ENCODE measurements at places on chromosomes 4 and X.

- DNase-seq, result peak; percentile 35
These were observed 88.3 kb downstream of the ZAR1 start for GRCh38 chr4:48578132-48578968.

GRCh38 chr4:78768452-78769180 is 7.5 kb upstream of the BMP2K start:
- DNase-seq, result no peak

GRCh38 chrX:3548765-3549391 is 164.6 kb downstream of the PRKX start:
- no peak for DNase-seq

GRCh38 chr4:7569810-7570783 is 135.4 kb upstream of the PSAPL1 start:
- DNase-seq, result no peak

GRCh38 chr4:83850435-83850834 is 314.5 kb downstream of the GPAT3 start:
- no peak for DNase-seq

- DNase-seq, result no peak
These were observed 46.1 kb upstream of the S100G start for GRCh38 chrX:16603822-16604221.

DNA sequence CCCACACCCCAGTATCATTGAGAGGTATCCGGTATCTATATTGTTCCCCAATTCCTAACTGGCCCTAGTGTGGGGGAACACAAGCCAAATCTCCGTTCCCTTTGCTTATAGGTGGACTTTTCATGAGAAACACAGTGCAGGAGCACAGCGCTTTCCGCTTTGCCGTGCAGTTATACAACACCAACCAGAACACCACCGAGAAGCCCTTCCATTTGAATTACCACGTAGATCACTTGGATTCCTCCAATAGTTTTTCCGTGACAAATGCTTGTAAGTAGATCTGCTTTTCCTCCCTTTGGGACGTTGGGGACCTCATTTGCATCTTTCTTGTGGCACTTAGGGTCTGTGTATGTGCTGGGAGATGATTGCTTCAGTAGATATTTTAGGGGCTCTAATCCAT is 1.6 kb downstream of the GRIA3 start:
- DNase-seq, result no peak

DNA sequence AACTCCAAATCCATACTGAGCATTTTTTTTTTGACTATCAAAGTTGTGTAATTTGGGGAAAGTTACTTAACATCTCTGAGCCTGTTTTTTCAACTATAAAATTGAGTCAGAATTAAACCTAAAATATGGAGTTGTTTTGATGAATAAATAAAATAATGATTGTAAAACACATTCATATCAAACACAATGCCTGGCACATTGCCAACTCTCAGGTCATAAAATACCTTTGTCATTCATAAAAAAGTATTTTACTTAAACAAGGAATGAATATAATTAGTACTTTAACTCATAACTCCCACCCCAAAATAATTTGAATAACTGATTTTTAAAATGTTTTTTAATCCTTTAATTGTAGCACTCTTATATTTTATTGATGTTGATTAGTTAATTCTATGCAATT is 3.8 kb upstream of the GPR174 start:
- no peak for DNase-seq

DNA sequence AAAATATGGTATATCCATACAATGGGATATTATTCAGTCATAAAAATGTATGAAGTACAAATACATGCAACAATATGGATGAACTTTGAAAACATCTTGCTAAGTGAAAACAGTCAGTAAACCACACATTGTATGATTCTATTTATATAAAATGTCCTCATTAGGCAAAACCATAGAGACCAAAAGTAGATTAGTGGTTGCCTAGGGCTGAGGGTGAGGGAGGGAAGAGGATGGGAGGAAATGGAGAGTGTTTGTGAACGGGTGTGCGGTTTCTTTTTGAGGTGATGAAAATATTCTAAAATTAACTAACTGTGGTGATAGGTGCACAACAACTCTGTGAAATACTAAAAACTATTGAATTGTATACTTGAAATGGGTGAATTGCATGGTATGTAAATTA is 29.6 kb downstream of the TEX11 start:
- DNase-seq, result no peak

DNA sequence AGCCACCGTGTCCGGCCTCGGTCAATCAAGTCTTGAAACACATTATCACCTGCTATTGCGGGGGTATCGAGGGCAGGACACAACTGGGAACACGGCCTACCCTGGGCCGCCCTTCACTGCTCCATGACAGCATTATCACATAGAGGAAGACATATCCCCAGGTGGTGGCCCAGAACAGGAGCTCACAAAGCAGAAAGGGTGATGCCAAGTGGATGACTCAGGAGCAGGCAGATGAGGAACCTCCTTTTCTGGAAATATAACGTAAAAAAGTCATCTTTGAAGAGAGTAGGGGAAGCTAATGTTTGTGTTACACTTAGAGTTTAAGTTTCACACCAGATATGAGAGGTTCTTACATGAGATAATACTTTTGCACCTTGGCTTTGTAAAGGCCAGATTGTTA is 5.3 kb upstream of the SUPT20HL1 start:
- no peak for DNase-seq

GRCh38 chr4:13495753-13496152 is 11.6 kb upstream of the RAB28 start:
- no peak for DNase-seq

- no peak for DNase-seq
These were observed 22.8 kb upstream of the FGF2 start for GRCh38 chr4:122803788-122804208.

GRCh38 chrX:5640071-5640470 is 588.6 kb downstream of the NLGN4X start:
- no peak for DNase-seq

GRCh38 chr4:169135776-169136175 is 125.7 kb upstream of the CBR4 start:
- no peak for DNase-seq

GRCh38 chrX:97006167-97006566 is 122.5 kb downstream of the RPA4 start:
- DNase-seq, result no peak

- no peak for DNase-seq
These were observed 406.5 kb downstream of the IQCM start for GRCh38 chr4:149409146-149409545.

DNA sequence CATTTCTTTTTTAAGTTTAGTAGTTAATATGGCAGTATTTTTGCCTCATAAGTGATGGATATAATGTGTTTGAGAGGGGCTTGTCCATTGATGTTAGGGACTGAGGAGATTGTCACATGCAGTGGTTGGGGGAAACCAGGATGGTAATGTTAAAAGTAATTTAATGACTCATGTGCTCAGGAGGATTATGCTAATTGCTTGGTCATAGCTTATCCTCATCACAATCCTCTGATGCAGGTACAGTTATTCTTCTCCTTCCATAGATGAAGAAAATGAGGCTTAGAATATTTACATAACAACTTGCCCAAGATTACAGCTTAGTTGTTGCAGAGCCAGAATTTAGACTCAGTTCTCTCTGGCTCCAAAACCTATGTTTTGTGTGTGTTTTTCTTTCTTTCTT is 94.4 kb upstream of the SCML1 start:
- no peak for DNase-seq

DNA sequence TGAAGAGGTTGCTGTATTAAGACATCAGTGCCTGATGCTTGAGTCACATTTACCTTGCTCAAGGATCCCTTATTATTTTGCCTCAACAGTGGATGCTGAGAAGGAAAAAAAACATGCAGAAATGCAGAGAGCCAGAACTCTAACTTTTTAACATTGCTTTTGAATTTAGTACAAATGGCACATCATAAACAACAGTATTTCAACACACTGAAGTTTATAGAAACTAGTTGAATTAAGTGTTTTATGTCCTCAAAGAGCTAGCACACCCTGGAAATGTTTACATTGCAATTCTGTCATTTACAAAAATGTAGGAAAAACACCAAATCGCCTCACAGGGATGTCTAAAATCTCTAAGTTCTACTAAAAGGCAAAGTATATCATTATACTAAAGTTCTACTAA is 69.5 kb upstream of the BLTP1 start:
- no peak for DNase-seq

GRCh38 chr4:56701161-56701480 is 20.0 kb upstream of the HOPX start:
- no peak for DNase-seq

DNA sequence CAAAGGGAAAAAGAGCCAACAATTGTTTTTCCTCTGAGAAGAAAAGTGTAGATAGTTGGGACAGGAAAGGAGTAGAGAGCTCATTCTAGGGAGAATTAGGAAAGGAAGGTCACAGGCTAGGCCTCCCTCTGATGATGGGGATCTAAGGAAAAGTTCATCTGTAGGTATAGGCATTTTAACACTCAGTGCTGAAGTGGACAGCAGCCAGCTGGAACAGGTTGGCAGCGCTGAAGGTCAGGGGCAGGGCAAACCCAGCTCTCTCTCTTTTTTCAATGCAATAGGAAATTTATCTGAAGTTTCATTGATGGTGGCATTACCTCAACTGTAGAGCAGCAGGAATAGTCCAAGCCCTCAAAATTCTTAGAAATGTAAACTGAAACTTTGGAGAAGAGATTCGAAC is 98.5 kb upstream of the ETNPPL start:
- no peak for DNase-seq

- no peak for DNase-seq
These were observed 12.8 kb upstream of the SLITRK4 start for GRCh38 chrX:143648705-143649104.

GRCh38 chr4:74282926-74283325 is 25.3 kb upstream of the EPGN start:
- DNase-seq, result no peak

DNA sequence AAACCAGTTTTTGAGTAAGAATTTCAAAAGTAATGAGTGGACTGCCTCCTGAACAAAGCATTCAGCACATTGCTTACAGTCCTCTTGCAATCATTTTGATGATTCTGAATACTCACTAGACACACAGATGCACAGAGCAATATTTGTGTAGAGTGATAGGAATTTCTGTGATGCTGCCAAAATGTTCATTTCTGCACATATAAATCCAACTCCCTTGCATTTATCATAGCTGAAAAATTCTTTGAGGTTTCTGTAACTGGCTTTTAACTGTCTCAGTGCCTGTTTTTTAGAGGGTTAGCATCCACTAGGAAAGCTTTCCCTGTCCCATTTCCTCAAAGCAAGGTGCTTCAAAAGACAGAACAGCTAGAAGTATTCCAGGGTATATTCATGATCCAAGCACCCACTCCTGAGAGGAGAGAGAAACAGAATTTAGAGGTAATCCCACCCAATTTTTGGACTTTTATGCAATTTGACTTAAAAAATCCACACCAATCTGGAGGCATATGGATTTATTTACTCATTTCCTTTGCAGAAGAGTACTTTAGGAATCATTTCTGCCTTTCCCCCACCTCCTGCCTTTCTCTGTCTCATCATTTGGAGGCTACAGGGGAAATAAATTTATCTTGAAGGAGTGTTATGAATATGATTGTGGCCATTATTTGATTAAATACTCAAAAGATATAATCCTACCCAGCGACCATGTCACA is 234.5 kb upstream of the SLIT2 start:
- no peak for DNase-seq

- DNase-seq, result no peak
These were observed 433.7 kb downstream of the GPM6A start for GRCh38 chr4:175378372-175378771.

DNA sequence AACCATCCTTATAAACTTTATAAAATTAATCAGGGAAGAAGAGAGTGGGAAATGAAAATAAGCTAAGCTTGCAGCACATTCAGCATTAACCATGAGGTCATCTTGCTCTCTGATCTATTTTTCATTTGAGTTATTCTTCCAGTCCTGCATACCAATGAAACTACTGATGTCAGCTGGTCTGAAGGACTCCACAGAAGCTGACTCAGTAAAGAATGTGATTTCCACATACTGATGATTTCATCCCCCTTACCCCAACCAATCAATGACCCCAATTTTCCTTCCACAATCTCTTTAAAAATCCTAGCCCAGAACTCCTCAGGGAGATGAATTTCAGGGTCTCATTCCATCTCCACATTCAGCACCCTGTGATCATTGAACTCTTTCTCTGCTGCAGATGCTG is 18.8 kb upstream of the DSPP start:
- DNase-seq, result no peak

DNA sequence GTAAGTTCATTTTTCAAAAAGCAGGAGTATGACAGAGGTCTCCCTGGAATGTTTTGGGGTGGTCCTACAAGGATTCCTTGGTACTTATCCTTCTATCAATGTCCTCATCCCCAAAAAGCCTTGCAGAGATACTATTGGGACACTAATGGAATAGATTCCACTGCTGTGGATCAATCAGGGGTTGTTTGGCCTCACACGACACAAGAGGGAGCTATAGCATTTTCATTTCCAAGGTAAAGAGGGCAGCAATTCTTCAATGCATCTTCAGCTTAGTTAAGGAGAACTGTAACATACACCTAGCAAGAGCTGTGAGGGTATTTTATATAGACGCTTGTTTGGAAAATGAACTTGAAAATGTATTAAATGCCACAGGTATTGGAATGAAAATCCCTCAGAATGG is 50.9 kb downstream of the USP26 start:
- no peak for DNase-seq

DNA sequence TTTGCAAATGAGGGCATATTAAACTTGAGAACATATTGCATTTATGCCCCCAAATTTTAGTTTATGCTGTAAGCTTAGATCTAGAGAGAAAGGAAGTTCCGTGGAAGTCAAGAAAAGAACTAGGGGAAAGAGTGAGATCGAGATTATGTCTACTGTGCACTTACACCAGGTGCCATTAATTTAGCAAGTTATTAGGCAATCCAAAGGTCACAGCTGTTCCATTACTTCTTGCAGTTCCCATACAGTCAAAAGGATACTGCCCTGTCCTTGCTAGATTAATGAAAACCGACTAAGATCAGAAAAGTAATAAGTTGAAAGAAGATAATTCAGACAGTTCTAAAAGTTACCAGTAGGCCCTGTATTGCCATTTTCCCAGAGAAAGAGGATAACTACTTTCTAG is 49.3 kb upstream of the SLC7A11 start:
- no peak for DNase-seq

DNA sequence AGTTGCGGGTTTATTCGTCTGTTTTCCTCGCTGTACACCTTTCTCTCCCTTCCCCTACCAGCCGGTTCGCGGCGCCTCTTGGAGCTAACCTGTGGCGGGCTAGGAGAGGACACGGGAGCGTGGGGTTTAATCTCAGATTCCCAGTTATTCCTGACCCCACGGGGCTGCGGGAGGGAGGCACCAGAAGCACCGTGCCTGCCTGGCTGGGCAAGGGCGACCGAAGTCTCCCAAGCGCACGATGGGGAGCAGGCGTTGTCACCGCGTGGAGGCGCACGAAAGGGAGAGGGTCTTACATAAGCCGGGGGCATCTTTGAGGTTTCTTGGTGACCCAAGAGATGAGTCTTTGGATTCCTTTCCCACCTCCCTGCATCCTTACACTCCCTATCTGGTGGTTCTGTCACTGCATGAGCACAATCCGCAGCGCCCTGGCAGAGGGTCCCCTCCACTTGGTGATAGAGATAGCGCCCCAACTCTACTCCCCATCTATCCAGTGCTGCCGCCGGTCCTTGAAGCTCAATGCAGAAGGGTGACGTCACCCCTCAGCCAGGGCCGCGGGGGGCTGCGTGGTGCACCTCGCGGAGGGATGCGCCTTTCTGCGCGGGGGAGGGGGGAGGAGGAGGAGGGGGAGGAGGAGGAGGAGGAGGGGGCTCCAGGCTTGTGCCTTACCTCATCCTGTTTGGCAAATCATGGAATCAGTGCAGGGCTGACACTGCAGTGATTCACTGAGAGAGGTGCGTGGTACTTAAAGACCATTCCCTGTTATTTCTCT is 793 bp downstream of the TSPAN7 start:
- DNase-seq, result no peak

- no peak for DNase-seq
These were observed 30.7 kb downstream of the HMX1 start for GRCh38 chr4:8840816-8841455.

All from stimulated activated CD4-positive, alpha-beta T cell treated with anti-CD3 and anti-CD28 coated beads, Interleukin-2, amount 100 ng/mL, for 4 hours (primary cell).